ENCODE measurements at places on chromosomes 5 and 9. TPM values are rescaled to one million over a fixed set of nuclear protein-coding genes. Genes with fewer than 3 reads are reported as not detected.

DNA sequence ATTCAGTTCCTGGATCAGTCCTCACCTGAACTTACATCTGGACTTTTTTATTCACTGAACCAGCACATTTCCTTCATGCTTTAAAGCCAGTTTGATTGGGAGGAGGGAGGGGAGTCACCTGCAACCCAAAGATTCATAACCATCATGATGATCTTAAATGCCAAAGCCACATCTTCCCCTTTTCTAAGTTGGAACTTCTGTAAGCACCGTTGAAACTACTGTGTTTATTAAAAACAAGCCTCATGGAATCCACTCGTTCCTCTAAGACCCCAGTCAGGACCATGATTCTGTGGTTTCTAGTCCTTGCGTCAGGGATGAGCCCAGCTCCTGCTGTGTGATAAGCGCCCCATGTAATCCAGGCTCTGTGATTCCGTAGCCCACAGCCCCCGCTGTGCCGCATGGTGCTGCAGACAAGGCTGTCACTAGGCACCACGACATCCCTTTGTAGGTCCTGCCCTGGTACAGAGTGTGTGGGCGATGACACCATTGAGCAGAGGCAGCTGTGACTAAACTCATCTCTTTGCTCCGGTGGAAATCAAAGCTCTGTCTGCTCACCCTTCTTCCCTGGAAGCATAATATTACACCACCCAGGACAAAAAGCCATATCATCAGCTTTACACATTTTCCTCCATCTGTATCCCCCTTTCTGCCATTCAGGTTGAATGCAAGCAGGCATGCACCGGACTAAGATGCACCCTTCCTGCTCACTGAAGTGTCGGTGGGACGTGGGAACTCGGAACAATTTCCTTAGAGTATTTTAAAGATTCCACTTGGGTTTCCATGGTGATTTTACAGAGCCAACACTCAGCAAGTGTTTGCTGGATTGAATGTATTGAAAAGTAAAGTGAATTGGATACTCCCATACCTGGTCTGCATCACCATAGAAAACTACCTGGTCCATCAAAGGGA lies 132.0 kb upstream of the FSTL4 start:
- no peaks in the 10 kb centered on the region for H3K36me3 ChIP-seq
- no peaks in the 10 kb centered on the region for H3K4me1 ChIP-seq

DNA sequence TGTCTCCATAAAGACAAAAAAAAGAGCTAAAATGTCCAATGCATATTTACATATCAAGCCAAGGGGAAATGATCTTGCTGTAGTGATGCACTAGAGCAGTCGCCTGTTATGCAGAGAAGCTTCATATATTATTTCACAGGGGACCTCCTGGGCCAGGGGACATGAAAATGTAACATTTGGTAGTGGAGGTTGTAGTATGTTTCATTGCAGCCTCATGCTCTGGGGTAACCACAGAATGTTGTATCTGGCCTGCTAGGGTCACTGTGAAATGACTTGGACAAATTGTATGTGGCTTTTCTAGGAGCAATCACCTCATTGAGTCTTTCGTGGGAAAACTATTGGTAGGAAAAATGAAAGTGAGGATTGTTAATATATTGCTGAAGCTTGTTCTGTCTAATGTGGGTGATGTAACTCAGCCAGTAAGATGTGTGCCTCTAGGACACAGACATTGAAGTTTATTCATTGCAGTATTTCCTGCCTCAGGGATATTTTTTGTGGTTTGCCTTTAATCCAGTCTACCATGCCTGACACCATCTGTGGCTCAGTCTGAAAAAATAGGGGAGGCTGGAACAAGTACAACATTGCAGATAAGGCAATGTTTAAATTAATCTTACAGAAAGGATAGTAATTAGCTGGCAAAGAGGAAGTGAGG lies 430.8 kb upstream of the TNC start:
- H3K36me3 ChIP-seq, result no peaks in the 10 kb centered on the region
- no peak overlapping the region for H3K4me3 ChIP-seq
- no peak for DNase-seq

GRCh38 chr5:102018690-102019089 lies 277.4 kb downstream of the SLCO4C1 start:
- H3K27me3 ChIP-seq, result no peaks in the 10 kb centered on the region
- H3K4me3 ChIP-seq, result no peak overlapping the region
- H3K36me3 ChIP-seq, result no peaks in the 10 kb centered on the region

DNA sequence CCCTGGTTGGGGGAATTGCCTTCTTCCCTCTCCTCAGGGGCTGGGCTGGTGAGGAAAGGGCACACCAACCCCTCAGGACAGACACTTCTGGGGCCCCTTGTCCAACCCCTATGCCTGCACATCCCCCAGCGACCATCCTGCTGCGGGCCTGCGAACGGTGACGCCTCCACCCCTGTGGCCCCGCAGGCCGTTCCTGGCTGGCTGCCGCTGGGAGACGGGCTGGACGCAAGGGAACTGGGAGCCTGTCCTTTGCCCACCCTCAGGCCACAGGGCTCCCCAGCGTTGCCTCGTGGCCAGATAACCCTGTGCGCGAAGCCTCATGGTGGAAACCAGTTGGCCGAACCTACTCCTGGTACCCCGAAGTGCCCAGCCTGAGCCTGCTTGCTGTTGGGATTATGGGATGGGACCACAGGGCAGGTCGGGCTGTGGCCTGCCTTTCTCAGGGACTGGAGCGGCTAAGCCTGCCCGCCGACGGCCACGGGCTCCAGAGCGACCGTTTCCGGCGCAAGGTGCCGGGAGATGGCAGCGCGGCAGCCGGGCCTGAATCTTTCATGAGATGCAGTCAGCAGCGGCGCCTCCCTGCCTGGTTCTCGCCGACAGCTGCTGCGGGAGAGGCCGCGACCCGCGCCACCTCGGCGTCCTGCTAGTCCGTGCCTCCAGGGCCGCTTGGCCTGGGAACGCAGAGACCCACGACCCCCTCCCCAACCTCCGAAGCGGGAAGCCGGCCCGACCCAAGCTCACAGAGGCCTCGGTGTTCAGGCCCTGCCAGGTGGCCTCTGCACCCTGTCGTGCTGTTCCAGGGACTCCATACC lies 6.5 kb upstream of the PITX1 start:
- no peak overlapping the region for H3K4me3 ChIP-seq
- DNase-seq, result peak; percentile 55
- H3K27me3 ChIP-seq, result peaks cover 99% of the 10 kb centered on the region
- no peaks in the 10 kb centered on the region for H3K36me3 ChIP-seq
- peak overlapping the region; percentile 94 for H3K27ac ChIP-seq

- DNase-seq, result peak; percentile 73
- H3K36me3 ChIP-seq, result no peaks in the 10 kb centered on the region
- H3K27me3 ChIP-seq, result peaks cover 13% of the 10 kb centered on the region
Measured at GRCh38 chr9:127122176-127123063, at the start of gene ANGPTL2. ANGPTL2 (minus strand) TSS chr9:127122635; CDS start chr9:127108731, 13,904 bp downstream.

GRCh38 chr9:19456426-19456825 lies 47.6 kb downstream of the ACER2 start:
- DNase-seq, result no peak
- no peaks in the 10 kb centered on the region for H3K27me3 ChIP-seq
- H3K36me3 ChIP-seq, result peaks cover 13% of the 10 kb centered on the region
- no peaks in the 10 kb centered on the region for H3K4me1 ChIP-seq

DNA sequence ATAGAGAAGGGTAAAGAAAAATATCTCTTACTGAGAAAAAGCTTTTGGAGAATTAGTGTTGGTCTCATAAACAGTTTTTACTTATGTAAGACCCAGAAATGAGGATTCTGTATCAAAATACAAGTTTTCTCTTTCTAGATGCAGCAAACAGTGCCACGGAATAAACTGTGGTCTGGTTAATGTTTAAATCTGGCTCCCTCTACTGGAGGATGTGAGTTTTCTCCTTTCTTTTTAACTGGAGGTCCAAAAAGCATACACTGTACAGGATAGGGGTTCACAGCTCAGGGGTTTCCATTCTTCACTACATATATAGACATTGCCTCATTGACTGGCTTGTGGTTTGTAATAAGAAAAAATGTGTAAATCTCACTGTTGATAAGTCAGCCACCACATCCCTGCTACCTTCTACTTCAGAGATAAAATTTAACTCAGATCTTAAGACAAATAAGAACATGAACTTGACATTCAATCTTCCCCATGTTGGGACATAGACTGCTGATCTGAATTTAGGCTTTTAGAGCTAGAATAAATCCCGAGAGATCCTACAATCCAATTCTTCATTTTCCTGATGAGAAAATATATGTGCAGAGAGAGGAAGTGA lies 98.9 kb downstream of the CFAP95 start:
- H3K27me3 ChIP-seq, result no peaks in the 10 kb centered on the region
- H3K27ac ChIP-seq, result no peak overlapping the region
- H3K4me1 ChIP-seq, result no peaks in the 10 kb centered on the region
- no peaks in the 10 kb centered on the region for H3K36me3 ChIP-seq
- no peak for DNase-seq

DNA sequence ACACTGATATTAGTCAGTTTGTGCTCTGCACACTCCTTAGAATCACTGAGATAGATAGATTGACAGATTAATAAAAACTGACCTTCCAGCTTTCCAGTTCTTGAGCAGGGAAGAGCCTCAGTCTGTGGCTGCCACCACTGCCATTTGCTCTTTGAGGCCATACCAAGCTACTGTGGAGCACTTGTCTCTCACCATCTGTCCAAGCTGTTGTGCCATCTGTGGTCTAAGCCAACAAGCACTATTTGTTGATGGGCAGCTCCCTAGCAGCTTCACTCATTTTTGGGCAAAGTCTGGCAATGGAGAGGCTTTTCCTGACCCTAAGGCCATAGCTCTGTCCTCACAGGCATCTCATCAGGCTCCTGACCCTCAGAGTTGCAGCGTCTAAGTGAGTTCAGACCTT lies 30.4 kb downstream of the HTR1A start:
- DNase-seq, result no peak
- no peaks in the 10 kb centered on the region for H3K27me3 ChIP-seq
- no peak overlapping the region for H3K27ac ChIP-seq
- H3K4me3 ChIP-seq, result no peak overlapping the region
- H3K4me1 ChIP-seq, result no peaks in the 10 kb centered on the region

GRCh38 chr5:39505791-39506190 lies 81.0 kb upstream of the DAB2 start:
- H3K4me1 ChIP-seq, result no peaks in the 10 kb centered on the region
- no peak overlapping the region for H3K27ac ChIP-seq
- no peak overlapping the region for H3K4me3 ChIP-seq
- H3K36me3 ChIP-seq, result no peaks in the 10 kb centered on the region
- DNase-seq, result no peak

- DNase-seq, result peak; percentile 20
- no peaks in the 10 kb centered on the region for H3K27me3 ChIP-seq
- no peak overlapping the region for H3K4me3 ChIP-seq
Measured at GRCh38 chr5:137699336-137700281, 36.3 kb downstream of the KLHL3 start.

DNA sequence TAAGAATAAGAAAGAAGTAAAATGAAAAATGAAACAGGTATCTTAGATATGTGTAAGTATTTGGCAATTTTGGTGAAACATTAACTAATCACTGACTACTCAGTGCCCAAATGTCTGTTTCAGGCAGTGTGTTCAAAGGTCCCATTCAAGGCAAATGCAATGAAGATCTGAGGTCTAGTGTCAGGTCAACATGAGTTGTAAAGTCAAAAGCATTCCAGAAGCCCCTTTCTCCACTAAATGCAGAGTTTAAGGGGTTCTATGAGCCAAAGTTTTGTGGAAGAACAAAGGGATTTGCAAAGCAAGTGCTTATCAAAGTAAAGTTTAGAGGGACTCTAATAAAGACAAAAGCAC lies 71.0 kb upstream of the GPBP1 start:
- no peaks in the 10 kb centered on the region for H3K4me1 ChIP-seq
- peak; percentile 11 for DNase-seq
- H3K36me3 ChIP-seq, result no peaks in the 10 kb centered on the region
- no peak overlapping the region for H3K4me3 ChIP-seq

- H3K4me1 ChIP-seq, result peaks cover 53% of the 10 kb centered on the region
- H3K4me3 ChIP-seq, result peak overlapping the region; percentile 83
- H3K27ac ChIP-seq, result peak overlapping the region; percentile 95
- H3K27me3 ChIP-seq, result no peaks in the 10 kb centered on the region
- H3K36me3 ChIP-seq, result no peaks in the 10 kb centered on the region
Measured at GRCh38 chr5:151772029-151772845, 483 bp downstream of the G3BP1 start.

DNA sequence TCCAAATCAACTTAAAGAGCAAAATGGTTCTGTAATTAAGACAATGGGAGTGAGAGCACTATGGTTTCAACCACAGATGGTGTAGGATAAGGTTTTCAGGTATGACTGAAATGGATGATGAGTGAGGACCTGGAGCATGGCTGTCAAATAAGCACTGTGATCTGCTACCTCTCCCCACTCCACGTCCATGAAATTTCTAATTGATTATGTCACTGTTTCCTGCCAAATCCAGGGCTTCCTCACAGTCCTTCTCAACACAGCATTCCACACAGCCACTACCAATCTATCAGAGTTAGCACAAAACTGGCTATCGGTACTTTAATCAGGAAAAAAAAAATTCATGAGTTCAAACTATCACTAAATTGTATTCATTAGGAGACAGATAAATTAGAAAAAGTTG lies 420.4 kb upstream of the WWC1 start:
- no peak for DNase-seq
- no peak overlapping the region for H3K27ac ChIP-seq
- no peak overlapping the region for H3K4me3 ChIP-seq
- H3K27me3 ChIP-seq, result no peaks in the 10 kb centered on the region
- no peaks in the 10 kb centered on the region for H3K36me3 ChIP-seq

- H3K27me3 ChIP-seq, result no peaks in the 10 kb centered on the region
- peaks cover 22% of the 10 kb centered on the region for H3K36me3 ChIP-seq
- no peak for DNase-seq
- H3K4me3 ChIP-seq, result no peak overlapping the region
- no peak overlapping the region for H3K27ac ChIP-seq
Measured at GRCh38 chr9:122318284-122318683, 52.5 kb upstream of the PTGS1 start.

DNA sequence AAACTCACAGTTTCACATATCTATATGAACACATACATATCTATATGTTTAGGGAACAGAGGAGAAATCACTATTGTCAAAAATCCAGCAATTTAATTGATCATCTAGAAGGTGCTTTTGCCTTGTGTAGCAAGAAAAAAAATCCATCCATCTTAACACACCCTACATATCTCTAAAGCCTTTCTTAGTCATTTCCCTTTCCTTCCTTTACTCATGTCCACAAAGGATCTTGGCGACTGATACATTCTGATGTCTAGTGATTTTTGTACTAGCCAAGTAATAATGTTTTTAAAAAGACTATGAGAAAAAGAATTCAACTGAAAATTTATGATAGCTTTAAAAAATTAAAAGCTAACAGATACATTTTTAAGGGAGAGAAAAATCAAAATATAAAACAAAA lies 22.5 kb downstream of the ZDHHC21 start:
- peaks cover 12% of the 10 kb centered on the region for H3K36me3 ChIP-seq
- H3K4me1 ChIP-seq, result no peaks in the 10 kb centered on the region
- DNase-seq, result no peak
- no peaks in the 10 kb centered on the region for H3K27me3 ChIP-seq

Gene GRM6
- not detected for total RNA-seq

Gene TNFSF8
- total RNA-seq, result 5.8 TPM

Gene C9orf85
- 62.9 TPM for total RNA-seq

Gene PCDHB16
- total RNA-seq, result 0.45 TPM

Gene ADGRV1
- 1.8 TPM for total RNA-seq

Gene RNF44
- total RNA-seq, result 30.6 TPM

Gene HTR4
- 17.4 TPM for total RNA-seq

Gene C9orf50
- total RNA-seq, result not detected

Gene PKD2L2
- total RNA-seq, result not detected

Gene C9
- not detected for total RNA-seq

All from stomach (tissue), 19 donors.